ENCODE measurements at places on chromosomes 5 and 9.

DNA sequence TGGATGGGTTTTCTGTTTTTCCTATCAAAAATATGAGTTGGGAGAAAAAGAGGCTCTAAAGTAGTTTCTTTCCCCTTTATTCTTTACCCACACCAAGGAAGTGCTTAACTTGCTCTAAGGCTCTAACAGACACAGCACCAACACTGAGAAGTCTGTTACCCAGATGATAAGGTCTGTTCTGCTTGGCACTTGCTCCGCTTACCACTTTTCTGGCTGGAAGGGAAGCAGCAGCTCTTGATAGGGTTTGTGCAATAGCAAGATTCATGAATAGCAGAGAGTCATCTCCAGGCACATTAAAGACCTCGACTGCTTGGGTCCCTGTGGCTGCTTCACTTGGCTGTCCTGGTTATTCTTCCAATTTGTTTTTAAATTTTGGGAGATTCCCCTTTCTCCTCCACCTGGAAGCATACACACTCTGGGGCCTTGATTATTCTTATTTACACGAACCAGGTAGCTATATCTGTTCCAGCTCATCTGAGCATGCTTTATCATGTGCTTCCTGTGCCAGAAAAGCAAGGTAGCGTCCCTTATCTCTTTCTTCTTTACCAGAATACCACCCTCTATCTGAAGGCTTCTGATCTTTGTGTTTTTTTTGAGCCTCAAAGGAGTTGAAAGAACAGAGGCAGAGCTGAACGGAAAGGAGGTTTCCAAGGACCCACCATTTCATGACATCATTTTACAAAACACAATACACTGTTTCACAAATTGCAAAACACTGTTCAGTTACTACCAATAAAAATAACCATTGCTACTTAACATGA is 24.8 kb downstream of the PPP3R2 start:
- DNase-seq = no peak

- DNase-seq = no peak
Observed at GRCh38 chr9:1759771-1760300, 255.3 kb upstream of the SMARCA2 start.

DNA sequence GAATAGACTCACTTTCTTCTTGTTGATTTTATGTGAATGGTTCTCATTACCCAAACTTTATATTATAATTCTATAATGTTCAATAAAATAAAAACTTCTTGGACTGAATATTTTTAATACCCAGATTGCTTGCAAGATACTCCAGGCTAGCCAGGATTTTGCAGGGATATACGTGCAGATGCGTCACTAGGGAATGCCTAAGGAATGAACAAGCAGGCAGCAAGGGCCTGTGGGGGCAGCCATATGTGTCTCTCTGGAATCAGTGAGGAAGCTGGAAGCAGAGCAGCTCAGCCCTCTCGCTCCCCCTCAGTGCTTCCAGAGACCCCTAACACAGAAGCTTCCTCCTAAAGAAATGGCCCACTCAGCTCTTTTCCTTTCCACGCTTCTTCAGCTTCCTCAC is 457.4 kb downstream of the CCDC171 start:
- no peak for DNase-seq

DNA sequence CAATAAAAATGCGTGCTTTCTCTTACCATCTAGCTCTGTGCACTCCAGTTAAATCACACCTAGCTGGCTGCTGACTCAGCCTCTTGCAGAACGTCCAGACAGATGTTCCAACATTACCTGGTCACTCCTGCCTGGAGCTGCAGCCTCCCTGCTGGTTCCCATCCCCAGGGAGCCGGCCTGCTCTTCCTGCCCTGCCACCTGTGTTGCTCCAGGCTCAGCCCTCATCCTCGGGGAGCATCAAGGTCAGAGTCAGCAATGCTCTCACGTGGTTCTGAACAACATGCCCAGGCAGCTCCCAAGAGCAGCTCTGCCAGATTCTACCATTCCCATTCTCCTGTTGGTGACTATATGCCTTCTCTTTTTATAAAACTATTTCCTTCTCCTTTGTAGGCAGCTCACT is 81.3 kb downstream of the GADD45G start:
- no peak for DNase-seq

DNA sequence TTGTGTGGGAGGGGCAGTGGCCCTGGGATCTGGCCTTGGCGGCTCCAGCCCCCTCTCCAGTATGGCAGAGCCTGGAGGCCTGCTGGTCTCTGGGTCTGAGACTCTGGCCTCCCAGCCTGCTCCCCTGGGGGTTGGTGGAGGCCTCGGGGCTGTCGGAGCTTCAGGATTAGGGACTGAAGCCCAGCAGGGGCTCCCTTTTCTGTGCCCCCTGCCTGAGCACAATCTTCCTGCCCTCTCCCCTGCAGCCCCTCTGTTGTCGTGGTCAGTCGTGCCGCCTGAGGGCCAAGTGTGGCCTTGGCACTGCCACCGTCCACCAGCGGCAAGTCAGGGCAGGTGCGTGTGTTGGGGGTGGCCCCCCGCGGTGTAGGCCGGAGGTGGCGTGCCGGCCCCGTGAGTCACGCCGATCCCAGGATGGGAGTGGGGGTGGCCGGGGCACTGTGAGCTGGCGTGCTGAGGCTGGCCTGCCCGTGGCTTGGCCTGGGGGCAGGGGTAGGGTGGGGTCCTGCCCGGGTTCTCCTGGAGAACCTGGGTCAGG is 53.6 kb downstream of the RXRA start:
- DNase-seq = no peak

DNA sequence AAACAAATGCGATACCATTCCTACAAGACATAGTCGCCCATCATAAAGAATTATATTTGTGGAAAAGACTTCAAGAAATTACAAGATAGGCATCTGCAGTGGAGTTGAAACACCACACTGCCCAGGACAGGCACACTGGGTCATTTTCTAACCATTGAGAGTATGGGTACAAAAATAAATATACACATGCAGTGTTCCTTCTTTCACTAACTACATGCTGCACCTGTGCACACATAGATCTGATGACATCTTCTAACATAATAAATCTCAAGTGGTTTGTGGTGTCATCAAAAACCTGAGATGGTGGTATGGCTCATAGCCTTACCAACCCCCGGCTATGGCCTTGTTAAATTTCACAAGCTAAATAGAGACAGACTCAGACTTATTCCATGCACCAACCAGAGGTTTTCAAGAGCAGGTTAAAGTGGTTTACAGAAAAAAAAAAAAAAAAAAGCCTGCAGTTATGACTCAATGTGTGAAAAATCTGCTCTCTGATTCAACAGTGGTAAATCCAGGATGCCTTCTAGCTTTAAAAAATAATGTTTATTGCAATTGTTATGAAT is 12.4 kb upstream of the NFIB start:
- DNase-seq = no peak

Measured in hippocampal formation (tissue), 2 donors.